T-helper 2 cell treated with Interferon-gamma antibody and Interleukin-4, amounts not matched to agents 100 ng/mL and 5 ng/mL, for 36 hours (primary cell): ENCODE measurements at places on chromosomes 6 and 20. TPM values are rescaled to one million over a fixed set of nuclear protein-coding genes. Genes with fewer than 3 reads are reported as not detected.

ACSS1 gene
- total RNA-seq: 32.0 and 34.5 TPM in 2 replicates

OPRM1 gene
- not detected in 2 replicates for total RNA-seq

FLRT3 gene
- not detected in 2 replicates for total RNA-seq

LAMA2 gene
- total RNA-seq: 0.27 and 1.4 TPM in 2 replicates

FERMT1 gene
- total RNA-seq: 0.45 and 0.75 TPM in 2 replicates

ABCC10 gene
- total RNA-seq: 51.6 and 52.1 TPM in 2 replicates

TREML1 gene
- total RNA-seq: not detected in 2 replicates
